ENCODE measurements at places on chromosomes 2 and 18. TPM values are rescaled to one million over a fixed set of nuclear protein-coding genes. Genes with fewer than 3 reads are reported as not detected.

EMILIN1 gene
- 32.1 TPM for polyA plus RNA-seq

MYO3B gene
- polyA plus RNA-seq = 3.5 TPM

SCN9A gene
- polyA plus RNA-seq = 0.99 TPM

DNA sequence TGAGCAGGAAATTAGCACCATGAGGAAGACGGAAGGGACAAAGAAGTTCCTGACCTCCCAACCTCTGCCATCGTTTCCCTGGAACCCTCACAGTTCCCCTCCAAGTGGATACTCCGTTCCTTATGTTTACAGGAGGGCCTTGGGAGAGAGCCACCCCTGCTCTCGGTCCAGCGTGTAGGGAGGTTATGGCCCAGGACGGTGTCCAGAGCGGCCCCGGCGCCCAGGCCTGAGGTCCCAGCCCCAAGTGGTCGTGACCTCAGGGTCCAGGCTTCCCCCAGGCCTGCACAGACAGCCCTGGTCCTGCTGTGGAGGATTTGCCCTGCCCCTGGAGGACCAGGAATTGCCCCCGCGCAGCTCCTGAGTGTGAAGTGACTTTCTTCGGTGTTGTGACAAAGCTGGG is 61.8 kb upstream of the RBM44 start:
- DNase-seq = no peak

DNA sequence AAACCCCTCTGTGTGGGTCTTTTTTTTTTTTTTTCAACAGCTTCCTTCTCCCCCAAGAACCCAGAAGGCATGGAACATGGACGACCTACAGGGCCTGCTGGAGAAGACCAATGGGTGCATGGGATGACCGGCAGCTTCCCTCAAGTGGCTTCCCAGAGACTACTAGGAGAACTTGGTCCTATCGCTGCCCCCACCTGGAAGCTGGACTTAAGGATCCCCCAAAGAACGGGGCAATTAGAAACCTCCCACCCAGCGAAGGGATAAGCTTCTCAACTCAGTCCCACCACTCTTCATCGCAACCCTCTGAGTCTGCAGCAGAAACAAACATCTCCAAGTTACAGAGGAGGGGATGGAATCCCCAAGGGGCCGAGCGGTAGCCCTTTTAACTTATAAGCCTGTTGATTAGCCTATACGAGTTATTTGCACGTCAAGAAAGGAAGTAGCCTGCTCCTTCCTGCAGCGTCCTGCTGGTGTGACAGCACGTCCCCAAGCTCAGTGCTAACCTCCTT is 1.4 kb downstream of the ACTR1B start:
- no peak for DNase-seq

GRCh38 chr2:24179683-24180082 is 4.8 kb downstream of the FAM228A start:
- DNase-seq = no peak

DNA sequence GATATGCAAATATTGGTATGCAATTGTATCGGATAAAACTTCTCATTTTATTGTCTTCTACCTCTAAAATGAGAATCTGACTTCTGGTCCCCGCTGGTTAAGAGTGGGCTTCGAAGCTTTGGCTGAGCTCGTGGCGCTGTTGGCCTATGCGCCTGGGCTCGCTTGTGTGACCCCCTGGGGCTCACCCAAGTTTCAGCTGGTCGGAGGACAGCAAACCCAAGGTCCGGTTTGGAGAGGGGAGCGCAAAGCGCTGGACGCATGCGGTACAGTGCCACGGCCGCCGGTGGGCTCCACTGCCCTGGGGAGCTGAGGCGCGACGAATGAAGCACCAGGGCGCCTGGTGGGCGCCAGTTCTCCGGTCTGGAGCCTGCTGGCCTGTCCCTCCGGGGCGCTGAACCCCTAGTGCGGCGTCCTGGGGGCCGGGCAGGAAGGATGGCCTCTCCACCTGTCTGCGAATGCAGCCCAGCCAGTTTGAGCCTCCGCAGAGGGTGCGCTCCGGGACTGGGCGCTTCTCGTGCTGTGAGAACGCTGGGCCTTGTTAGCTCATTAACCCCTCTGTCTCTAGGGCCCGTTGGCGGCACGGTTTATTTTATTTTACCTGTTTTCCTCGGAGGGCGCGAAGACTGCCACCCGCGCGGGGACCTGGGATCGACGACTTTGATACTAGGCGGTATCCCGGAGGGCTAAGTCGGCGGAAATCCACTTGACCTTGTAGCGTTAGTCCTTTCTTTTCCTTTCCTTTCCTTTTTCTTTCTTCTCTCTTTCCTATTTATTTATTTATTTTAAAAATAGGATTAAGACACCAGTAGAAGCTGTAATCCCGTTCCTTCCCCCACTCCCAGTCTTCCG is 10.4 kb downstream of the MEIS1 start:
- peak; percentile 80 for DNase-seq
